ENCODE measurements at places on chromosomes 5 and 9. TPM values are rescaled to one million over a fixed set of nuclear protein-coding genes. Genes with fewer than 3 reads are reported as not detected.

GRCh38 chr9:135877791-135878527, 29.4 kb downstream of the CAMSAP1 start:
- no peak for DNase-seq

- no peak for DNase-seq
These were observed 1216.5 kb upstream of the CDH9 start for GRCh38 chr5:28254846-28255245.

DNA sequence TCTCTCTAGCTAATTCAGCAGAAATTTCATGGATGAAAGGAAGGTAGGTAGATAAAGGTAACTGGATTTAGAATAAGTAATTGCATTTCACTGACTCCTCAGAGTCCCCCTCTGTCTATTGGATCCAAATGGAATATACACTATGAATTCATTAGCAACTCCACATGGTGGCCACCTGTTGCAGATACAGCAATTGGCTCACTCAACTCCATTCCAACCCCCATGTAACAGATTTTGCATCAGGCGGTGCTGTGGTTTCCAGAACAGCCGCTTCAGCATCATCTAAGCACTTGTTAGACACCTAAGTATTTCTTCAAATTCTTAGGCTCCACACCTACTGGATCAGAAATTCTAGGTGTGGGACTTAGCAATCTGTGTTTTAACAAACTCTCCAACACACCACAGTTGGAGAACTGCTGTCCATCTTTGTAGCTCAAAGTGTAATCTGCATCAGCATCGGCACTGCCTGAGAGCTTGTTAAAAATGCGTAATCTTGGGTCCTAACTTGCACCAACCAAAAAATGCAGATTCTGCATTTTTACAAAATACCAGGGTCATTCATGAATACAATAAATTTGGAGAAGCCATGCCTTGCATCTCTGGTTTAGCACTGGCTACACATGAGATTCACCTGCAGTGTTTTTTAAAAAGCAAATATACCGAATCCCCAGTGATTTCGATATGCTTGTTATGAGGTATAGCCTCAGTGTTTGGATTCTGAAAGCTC, 413.8 kb upstream of the CD180 start:
- DNase-seq: no peak

EDIL3 gene
- polyA plus RNA-seq: 44.2 TPM

DNA sequence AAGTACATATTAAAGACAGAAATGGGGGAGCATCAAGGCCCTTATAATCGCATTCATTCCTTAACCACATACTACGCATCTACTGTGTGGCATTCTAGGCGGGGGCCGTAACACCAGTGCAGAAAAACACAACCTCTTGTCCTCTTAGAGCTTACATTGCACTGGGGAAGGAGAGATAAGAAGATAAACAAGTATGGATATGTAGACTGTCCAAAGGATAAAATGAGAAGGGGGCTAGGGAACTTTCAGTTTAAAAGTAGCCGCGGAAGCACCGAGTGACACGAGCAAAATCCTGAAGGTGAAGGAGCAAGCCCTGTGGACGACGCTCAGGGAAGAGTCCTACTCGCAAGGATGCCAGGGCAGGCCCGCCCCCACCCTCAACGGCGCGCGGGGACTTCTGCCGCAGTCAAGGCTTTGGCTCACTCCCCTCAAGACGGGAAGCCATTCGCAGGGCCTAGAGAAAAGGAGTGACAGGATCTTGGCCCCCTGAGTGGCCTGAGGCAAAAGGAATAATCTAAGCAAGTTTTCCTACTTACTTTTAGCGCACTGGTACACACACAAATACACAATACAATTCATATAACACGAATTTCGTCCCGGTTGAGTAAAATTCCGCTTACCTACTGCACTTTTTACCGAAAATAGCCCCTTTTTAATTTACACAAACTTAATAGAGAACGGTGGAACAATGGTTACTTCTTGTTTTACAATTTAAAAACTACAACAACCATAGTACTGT, 1.3 kb upstream of the NIPBL start:
- DNase-seq: peak; percentile 52

OSMR gene
- 20.5 TPM for polyA plus RNA-seq

- DNase-seq: no peak
These were observed 249.0 kb upstream of the ADRA1B start for GRCh38 chr5:159667286-159667685.

GRCh38 chr5:116771466-116772151, 197.0 kb upstream of the SEMA6A start:
- DNase-seq: no peak

DNA sequence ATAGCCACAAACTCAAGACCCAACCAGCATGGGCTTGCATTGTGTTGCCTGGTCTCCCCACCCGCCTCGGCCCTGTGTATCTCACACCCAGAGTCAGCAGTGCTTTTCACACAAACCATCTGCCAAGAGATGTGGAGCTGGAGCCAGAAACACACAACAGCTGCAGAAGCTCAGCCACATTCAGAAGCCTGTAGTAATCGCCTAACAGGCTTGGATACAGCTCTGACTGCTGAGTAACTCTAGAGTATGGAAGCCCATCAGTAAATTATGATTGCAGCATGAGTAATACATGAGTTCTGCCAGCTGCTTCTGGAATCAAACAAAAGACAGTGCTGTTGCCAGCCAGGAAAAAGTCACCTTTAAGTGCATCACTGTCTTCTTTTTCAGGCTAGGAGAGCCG, 16.0 kb downstream of the TEK start:
- DNase-seq: peak; percentile 95

MSX2 gene
- polyA plus RNA-seq: 1.1 TPM

GRCh38 chr5:30040488-30041118, 1152.9 kb upstream of the CDH6 start:
- DNase-seq: peak; percentile 30

DNA sequence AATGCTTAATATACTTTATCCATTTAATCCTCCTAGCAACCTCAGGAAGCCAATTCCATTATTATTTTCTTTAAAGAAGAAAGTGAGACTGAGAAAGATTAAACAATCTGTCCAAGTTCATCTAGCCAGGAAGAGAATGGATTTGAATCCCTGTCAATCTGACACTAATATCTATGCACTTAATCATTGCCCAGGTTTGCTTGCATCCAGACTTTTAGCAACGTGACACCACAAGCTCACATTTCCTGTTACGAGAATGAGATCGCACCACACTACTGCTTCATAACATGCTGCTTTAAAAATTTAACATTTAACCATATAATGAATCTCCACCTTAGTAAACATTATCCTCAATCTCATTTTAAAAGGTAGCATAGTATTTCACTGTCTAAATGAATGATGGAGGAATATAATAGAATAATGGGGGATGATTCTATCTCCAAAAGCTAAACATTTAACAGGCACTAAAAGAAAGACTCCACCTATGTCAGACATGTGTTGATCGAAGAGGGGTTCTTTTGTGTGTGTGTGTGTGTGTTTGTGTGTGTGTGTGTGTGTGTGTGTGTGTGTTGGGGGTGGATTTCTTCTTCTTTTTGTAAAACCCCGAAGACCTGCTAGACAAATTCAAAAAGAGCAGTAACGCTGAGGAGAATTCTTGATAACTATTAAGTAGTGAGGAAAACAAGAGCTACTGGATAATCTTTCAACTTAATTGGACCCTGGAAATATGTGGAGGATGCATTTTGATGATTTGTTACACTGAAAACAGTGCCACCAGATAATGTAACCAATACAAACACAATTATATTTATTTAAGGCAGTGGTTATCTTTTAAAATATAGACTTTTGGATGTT, 138.7 kb upstream of the NR3C1 start:
- DNase-seq: no peak

MOB3B gene
- 13.2 TPM for polyA plus RNA-seq

GARIN3 gene
- polyA plus RNA-seq: not detected

DNA sequence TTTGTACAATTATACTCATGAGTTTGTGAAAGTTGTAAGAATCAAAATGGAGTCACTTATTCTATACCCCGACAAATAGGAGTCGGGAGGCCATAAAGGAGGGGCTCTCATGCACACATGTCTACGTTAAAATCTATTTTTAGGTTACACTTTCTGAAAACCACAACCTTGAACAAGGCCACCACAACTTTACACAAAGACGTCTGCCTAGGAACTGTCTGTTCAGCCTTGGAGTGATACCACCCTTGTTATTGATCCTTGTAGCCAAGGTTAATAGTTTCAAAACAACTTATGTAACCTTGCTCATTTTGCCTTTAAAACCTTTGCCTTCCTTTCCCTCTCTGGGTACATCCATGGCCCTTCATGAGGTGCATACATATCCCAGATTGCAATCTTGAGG, 4.1 kb upstream of the NDFIP1 start:
- no peak for DNase-seq

- no peak for DNase-seq
These were observed 210.5 kb downstream of the PALM2AKAP2 start for GRCh38 chr9:109990541-109990940.

MOCS2 gene
- 45.2 TPM for polyA plus RNA-seq

DNA sequence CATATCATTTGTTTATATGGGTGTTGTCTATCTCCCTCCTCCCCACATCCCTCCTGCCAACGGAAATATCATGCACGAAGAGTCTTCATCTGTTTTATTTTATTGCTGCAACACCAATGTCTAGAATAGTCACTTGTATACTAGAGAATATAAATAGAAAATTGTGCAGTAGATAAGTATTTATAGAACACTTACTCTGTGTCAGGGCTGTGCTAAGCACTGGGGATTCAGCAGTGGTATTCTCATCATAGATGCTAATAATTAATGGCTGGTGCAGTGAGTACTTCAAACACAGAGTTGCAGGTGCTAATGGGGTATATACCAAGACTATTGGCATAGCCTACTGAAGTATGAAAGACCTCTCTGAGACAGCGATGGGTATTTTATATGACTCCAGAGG, 353.5 kb upstream of the CDH6 start:
- DNase-seq: no peak

MEIKIN gene
- not detected for polyA plus RNA-seq

DNA sequence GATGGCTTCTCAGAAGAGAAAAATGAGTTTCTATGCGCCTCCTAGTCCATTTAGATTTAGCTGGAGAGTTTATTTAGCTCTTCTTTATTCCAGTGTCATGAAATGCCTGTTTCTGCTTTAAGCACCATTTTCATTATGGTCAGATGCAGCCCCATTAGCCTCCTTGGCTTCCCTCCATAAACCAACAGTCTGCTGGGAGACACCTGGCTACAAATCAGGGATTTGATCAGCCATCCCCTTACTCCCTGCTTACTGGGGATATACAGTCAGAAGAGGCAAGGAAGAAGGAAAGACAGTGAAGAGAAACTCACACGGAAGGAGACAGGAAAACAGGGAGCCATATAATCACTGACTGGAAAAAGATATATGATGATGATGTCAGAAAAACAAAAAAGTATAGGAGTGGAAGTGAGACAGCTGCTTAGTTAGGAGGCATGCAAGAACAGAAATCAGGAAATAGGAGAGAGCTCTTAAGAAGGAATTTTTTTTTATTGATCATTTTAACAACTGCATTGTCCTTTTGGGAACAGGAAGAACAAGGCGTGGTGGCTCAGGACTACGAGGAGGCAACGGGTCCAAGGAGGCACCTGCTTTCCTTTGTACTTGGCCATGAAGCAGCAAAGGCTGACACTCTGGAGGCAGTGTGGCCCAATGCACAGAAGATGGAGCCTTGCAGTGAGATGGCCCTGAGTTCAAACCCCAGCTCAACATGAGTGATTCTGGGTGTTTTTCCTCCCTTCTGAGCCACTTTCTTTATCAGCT, 56.1 kb downstream of the MED27 start:
- DNase-seq: no peak

GRCh38 chr9:96484521-96484931, 34.6 kb downstream of the HABP4 start:
- no peak for DNase-seq

DNA sequence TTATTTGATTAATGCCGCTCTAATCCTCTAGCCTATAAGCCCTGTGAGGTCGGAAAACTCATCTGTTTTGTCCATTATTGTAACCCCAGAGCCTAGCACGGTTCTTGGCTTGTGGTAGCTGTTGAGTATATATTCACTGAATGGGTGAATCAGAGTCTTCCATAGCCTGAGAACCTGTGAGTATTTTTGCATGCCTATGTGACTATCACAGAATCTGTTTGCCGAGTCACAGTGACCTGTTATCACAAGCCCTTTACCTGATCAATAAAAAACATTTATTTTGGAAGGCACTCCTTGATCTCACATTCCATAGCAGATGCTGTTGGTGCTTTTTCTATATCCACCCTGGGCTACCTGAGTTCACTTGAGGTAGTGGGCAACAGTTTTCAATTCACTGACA, 125.0 kb upstream of the STC2 start:
- DNase-seq: no peak

DNA sequence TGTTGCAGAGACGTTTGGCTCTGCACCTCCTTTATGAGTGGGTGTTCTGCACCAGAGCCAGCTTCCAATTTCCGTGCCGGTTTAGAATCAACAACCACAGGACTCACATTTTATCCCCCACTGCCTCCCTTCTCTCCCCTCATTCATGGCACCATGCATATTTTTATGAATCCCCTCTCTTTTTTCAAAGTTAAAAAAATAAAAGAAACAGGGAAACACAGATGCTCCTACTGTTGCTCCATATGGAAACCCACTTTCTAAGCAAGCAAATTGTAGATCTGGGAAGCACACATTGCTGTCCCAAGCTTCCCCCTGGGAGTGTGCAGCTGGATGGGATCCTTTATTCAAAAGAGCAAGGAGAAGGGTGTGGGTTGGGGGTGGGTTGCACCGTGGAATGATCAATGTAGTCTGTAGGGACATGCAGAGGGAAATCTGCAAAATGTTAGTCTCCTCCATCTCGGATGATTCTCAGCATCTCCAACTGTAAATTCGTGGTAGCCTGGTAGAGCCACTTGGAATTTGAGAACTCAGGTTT, 410.0 kb upstream of the ADAMTSL1 start:
- DNase-seq: no peak

DNA sequence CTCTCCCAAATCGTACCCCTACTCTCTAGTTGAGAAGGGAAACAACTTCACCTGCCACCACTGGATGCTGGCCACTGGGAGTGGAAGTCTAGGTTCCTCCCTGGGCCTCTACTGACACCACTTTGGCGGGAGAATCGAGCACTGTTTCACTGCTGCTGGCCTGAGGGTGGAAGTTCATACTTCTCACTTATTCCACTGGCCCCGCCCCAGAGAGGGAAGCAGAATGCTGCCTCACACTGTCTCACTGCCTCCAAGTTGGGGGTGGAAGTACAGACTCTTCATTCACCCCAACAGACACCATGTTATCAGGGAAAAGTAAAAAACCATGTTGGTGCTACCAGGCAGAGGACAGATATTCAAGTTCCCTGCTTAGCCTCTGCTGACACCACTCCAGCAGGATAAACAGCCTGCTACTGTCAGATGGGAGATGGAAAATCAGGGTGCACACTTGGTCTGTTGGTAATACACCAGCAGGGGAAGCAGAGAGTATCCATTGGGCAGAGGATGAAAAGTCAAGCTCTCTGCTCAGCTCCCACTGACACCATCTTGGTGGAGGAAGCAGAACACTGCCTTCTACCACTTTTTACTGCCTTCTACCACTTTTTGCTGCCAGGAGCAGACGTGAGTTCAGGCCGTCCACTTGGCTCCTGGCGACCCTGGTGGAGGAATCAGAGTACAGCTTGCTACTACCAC, 159.4 kb downstream of the SIL1 start:
- no peak for DNase-seq

QRFP gene
- polyA plus RNA-seq: 0.38 TPM

- no peak for DNase-seq
These were observed 78.6 kb downstream of the MAST4 start for GRCh38 chr5:66674802-66675201.

CCL27 gene
- not detected for polyA plus RNA-seq

Data from right lung (tissue), 10 donors.